ENCODE measurements at places on chromosomes 1 and 21.

- DNase-seq = no peak
These were observed 144.6 kb downstream of the MAGI3 start for GRCh38 chr1:113534875-113535274.

DNA sequence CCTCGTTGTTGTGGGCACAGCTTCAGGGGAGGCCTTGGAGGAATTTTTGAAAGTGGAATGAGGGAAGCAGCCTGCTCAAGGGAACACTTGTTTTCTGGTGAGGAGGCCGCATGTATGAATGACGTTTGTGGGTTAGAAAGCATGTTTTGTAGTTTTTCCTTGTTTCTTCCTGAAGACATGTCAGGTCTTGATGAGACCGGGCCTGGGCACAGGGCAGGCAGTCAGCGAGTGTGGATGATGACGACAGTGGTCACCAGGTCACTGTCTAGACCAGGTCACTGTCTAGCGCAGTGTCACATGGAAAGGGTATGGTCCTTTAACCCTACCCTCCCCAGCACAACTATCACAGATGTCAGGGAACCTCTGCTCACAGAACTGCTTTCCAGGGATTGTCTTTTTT lies 7.3 kb downstream of the PSEN2 start:
- no peak for DNase-seq

DNA sequence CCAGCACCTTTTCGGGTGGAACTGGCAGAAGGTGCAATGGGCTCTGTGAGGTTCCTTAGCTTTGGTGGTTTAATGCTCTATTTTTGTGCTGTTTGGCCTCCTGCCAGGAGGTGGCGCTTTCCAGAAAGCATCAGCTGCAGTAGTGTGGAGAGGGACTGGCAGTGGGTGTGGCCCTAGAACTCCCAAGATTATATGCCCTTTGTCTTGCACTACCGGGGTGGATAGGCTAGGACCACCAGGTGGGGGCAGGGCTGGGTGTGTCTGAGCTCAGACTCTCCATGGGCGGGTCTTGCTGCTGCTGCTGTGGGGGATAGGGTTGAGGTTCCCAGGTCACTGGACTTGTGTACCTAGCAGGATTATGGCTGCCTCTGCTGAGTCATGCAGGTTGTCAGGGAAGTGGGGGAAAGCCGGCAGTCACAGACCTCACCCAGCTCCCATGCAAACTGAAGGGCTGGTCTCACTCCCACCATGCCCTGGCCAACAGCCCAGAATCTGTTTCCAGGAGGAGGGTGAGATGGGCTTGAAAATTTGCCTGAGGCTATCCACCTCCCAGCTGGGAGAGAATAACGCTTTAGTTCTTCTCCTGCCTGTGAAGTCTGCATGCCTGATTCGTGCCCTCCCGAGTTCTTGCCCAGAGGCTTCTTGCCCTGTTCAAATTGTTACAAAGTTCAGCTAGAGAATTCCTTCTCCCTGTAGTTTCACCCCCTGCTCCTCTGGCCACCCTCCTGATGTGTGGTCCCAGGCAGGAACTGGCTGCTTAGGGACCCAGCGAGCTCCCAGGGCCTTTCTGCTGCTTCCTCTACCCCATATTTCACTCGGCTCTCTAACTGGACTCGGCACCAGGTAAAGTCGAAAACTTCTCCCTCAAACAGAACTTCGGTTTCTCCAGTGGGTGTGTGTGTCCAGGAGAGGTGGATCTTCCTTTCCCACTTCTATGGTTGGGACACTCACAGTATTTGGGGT lies 76.5 kb upstream of the BTG3 start:
- peak; percentile 77 for DNase-seq

- DNase-seq = no peak
These were observed 100.6 kb downstream of the CRYAA start for GRCh38 chr21:43269440-43269839.

DNA sequence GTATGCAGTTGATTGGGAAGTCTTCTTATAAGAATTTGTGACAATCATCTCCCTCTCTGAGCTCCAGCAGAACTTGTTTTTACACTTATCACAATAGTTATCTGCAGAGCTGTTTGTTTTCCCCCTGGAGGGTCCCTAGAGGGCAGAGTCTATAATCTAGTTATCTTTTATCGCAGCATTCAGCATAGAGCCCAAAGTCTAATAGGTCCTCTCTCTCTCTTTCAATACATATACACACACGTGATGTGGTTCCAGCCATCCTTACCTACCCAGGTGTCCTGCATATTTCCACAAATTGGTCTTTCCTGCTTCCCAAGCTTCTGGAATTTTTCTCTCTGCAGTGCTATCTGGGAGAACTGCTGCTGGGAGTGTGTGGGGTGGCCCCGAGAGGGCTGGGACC lies 229.6 kb upstream of the KIAA0040 start:
- no peak for DNase-seq

DNA sequence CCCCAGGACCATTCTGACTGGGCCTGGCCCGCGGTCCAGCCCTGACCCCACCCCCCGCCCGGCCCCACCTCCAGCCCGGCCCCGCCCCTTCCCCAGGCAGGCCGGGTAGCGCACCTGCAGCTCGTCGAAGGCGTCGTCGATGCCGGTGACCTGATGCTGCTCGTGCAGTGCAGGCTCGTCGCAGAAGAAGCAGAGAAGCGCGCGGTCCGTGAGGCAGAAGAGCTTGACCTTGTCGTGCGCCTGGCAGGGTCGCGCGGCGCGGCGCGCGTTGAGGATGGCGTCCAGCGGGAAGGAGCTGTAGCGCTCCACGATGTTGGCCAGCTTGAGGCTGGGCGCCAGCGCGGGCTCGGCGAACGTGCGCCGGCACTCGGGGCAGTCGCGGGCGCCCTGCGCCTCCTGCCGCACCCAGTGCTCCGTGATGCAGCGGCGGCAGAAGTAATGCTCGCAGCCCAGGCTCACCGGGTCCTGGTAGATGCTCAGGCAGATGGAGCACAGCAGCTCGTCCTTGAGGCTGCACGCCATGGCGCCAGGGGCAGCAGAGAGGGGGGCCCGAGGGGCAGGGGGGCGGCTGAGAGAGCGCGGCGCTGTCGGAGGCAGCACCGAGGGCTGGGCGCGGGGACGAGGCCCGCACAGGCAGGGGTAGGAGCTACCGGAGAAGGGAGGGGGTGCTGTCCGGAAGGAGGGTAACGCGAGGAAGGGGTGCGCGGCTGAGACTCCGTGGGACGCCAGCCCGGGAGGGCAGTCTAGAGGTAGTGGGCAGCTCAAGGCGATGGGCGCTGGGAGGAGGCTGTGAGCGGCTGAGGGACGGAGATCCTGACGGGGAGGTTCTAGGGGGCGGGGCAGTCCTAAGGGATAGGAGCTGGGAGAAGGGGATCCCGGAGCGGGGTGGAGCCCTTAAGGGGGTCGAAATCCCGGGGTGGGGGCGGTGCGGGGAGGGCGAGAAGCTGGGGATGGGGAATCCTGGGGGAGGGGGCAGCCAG lies 642 bp downstream of the TRIM62 start:
- DNase-seq = peak; percentile 58

DNA sequence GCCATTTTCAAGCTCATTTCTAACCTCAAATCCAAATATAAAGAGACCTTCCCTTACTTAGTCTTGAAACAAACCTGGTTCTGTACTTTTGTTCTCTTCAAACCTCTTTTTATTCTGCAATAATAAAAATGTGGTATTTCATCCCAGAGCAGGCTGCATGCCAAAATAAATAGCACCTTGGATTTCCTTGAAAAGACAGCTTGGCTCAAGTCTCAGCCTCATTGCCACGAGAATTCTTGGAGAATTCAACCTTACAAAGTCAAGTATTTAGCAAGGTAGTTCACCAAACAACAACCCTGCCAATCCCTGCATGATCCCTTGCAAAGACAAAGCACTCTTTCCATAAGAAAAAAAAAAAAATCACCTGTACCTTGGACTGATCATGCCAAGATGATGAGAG lies 33.8 kb downstream of the KANK4 start:
- no peak for DNase-seq

- peak; percentile 15 for DNase-seq
These were observed 19.9 kb upstream of the DISC1 start for GRCh38 chr1:231606712-231607111.

DNA sequence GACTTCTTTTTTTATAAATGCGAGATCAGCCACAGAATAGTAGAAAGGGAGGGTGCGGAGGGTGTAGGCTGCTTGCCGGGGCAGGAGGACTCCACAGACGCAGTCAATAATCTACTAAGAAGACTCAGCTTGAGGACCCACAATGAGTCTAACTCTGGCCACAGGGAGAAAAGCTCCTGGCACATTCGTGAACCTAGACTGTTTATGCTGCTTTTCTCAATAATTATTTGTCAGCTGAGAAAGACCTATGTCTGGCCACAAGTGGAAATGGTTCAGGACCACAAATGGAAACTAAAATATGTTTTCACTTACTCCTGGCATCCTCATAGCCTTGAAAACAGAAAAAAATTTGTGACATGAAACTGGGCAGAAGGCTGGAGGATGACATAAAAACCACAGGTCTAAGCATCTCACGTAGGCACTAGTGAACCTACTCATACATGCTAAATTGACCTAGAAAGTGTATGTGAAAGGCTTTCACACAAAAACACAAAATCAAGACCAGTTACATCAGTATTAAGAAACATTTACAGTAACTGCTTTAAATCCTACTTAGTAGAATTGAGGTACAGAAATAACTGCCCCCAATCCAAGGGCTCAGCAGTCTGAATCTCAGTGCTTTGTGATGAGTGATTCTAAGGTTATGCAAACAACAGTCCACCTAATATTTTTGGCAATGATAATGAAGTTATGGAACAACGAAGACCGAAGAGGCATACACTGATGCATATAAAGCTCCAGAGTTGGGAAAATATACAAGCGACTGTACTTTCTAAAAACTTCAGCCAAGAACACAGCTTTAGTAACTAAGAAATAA lies 159.5 kb downstream of the SLC45A1 start:
- peak; percentile 29 for DNase-seq

DNA sequence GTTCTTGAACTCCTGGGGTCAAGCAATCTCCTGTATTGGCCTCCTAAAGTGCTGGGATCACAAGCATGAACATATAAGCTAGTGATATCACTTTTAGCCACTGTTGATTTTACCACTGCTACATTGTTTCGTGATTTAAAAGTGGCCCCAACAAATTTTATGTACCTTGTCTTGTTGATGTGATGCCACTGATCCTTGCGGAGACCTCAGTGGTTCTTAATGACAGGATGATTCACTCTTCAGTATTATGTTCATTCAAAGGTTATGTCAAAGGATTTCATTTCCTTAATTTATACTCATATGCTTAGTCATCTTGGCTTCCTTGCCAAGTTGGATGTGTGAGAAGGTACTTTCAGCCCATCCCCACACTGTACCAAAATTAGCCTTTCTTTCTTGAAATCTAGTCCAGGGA lies 12.1 kb downstream of the PRKACB start:
- DNase-seq = peak; percentile 16

DNA sequence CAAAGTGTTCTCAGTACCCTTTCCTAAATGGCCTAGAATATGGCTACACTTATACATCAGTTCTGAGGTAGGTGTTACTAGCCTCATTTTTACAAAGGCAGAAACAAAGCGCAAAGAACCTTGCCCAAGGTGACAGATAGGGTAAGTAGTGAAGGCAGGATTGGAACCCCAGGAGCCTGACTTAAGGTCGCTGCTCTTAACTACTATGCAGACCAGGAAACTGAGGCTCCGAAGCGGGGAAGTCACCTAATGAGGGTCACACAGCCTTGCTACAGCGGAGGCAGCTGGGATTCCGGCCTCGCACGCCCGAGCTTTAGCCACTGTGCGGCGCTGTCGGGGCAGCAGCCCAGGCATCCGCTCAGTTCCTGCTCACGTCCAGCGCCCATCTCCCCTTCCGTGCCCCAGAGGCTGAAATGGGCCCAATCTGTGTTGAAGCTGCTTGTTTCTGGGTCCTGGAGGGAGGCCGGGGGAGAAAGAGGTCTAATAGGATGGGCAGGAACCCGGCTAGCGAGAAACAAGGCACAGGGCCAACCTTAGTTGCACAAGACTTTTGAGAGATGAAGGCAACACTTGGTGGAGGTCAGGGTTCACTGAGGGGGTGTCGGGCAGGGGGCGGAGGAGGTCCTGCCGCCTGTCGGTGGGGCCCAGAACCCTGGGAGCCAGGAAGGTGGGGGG lies 1.4 kb upstream of the FOXD2 start:
- peak; percentile 73 for DNase-seq

- DNase-seq = no peak
These were observed 11.0 kb downstream of the CAMK2N1 start for GRCh38 chr1:20474996-20475395.

GRCh38 chr1:58709540-58710175 lies 9.8 kb upstream of the MYSM1 start:
- DNase-seq = no peak

GRCh38 chr21:42790520-42791065 lies 88.7 kb downstream of the WDR4 start:
- no peak for DNase-seq

GRCh38 chr1:233614173-233614742 lies 352 bp downstream of the KCNK1 start:
- peak; percentile 52 for DNase-seq

- no peak for DNase-seq
These were observed 15.2 kb upstream of the PDIK1L start for GRCh38 chr1:26096471-26096870.

DNA sequence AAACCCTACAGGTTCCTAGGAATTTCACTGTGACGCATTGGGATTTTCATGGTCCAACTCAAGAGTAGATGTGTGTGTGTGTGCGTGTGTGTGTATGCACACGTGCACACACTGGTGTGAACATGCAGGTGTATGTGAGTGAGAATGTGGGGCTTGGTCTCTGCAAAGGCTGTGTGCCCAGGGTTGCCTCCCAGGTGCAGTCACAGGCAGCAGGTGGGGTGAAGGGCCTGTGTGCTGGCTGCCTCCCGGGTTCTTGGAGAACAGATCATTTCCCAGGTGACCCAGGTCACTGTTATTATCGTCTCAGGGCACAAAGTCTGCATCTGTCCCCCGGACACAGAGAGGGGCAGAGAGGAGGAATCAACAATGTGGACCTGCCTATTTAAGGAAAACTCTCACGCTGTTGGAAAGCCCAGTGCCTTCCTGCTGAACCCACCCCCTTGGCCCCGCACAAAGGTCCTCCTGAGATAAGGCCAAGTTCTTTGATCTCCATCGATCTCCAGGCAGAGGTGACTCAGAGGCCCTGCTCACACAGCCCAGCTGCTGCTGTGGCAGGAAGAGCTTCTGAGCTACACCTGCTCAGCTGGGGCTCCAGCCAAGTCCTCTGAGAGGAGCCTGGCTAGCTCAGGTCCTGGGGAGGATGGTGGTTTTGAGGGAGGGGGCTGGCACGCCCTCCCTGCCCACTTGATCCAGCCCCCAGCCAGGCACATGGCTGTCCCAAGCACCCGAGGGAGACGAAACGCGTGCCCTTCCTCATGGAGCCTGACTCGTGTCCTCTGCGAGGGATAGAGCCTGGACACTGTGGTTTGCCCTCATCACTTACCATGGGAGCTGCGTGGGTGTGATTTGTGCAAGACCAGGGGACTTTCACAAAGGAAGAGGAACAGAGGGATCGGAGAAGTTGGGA lies 134.0 kb upstream of the ARHGEF16 start:
- peak; percentile 45 for DNase-seq

- DNase-seq = no peak
These were observed 29.7 kb upstream of the NEXN start for GRCh38 chr1:77858725-77859124.

DNA sequence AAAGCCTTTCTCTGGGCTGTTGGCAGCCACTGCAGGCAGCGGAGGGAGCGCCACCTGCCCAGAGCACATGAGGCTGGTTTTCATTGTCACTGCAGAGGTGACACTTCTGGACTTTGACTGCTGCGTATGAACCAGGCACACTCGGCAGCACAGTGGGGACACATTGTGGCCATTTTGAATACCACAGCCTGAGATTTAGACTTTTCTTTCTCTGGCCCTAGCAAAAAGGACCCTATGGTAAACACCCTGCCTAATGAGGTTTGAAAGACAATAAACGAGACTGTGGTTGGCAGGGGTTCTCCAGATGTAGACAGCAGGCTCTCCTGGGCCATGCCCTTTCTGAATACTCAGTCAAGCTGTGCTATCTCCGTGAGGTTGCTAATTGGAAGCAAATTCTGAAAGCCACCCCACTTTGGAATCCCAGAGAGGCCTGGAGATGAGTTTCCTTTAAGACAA lies 12.0 kb upstream of the KCNE2 start:
- DNase-seq = no peak
